Omental fat pad (tissue), 4 donors: ENCODE measurements at places on chromosomes 16 and 17. TPM values are rescaled to one million over a fixed set of nuclear protein-coding genes. Genes with fewer than 3 reads are reported as not detected.

Gene TLCD3A
- 5.2 TPM for total RNA-seq

Gene SLFN11
- total RNA-seq: 94.0 TPM

Gene KRT36
- total RNA-seq: not detected

Gene C16orf96
- not detected for total RNA-seq

Gene CPNE7
- total RNA-seq: 1.1 TPM

Gene CACNA1G
- total RNA-seq: 1.8 TPM

Gene ANKFY1
- total RNA-seq: 59.0 TPM

Gene CHST5
- total RNA-seq: not detected

Gene NOTUM
- not detected for total RNA-seq

Gene TSPAN10
- 0.47 TPM for total RNA-seq

Gene USB1
- 18.8 TPM for total RNA-seq

Gene MMP15
- 14.6 TPM for total RNA-seq

DNA sequence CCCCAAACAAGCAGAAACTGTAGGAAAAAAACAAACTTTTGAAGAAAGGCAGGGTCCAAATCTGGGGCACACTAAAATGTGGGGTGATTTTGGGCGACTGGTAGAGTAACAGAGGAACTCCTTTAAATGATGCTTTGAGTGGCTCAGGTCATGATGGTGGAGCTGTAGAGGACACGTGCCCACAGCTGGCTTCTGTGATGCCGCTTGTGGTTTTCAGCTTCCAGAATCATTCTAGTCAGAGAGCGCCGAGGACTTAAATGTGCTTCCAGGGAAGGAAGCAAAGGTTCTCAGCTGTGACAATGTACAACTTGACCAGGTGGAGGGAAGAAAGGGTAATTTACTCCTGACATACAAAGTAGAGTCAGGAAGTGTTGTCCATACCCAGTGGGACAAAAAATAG, 162.4 kb downstream of the LGALS9B start:
- no peak for DNase-seq

DNA sequence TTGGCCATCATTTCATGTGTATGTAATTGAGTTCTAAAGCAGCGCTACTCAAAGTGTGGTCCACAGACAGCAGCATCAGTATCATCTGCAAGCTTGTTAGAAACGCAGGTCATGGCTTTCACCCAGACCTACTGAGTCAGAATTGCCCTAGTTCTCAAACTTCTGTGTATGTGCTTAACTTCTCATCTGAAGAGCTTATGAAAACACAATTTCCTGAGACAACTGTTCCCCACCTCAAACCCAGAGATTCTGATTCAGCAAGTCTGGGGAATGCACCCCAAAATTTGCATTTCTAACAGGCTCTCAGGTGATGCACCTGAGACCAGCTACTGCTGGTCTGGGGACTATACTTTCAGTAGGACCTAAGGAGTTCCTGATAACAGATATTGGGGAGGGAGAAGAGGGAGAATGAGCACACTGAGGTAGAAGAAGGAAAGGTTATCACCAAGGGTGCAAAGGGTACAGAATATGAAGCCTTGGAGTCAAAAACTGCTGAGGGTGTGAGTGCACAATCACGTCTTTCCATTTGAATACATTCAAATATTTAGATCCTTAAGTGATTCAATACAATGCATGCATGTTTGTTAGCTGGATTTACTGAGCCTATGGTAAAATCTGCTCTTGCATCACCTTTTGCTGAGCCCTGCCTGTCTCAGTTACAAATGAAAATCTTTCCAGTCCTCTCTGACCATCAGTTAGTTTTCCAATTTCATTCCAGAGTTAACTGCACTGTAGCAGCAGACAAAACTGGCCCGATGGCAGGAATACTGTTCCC, 29.2 kb upstream of the SKAP1 start:
- no peak for DNase-seq

- DNase-seq: no peak
These were observed 32.1 kb upstream of the IL17C start for GRCh38 chr16:88606148-88606757.

DNA sequence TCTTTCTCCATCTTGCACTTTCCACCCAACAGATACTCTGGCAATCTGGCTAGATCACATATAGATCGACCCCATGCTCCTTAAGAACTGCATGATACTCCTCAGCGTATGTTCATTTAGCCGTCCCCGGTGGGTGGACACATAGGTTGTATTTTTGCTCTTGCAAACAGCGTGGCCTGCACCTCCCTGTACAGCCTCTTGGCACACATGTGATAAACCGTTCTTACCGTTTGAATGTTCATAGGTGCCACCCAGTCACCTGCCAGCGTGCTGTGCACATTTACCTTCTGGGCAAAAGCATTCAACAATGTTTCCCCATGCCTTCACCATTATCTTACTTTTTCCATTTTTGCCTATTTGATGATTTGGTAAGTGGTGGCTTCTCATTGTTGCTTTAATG, 6.2 kb downstream of the TNP2 start:
- no peak for DNase-seq

DNA sequence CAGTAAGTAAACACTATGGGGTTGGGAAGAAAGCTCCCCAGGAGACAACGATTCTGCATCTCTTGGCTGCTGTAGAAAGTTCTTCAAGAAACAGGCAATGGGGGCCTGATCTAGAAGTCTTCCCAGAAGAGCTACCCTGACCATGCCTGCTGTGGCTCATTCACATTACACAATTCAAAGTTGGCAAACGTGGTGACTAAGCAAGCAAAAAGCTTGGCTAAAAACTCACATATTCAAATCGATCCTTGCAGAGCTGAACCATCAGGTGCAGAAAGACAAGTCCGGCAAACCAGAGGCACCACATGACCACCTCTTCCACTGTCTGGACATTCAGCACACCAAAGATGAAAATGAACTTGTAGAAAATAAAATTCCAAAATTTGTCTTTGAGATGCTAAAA, 16.1 kb downstream of the AMFR start:
- no peak for DNase-seq

DNA sequence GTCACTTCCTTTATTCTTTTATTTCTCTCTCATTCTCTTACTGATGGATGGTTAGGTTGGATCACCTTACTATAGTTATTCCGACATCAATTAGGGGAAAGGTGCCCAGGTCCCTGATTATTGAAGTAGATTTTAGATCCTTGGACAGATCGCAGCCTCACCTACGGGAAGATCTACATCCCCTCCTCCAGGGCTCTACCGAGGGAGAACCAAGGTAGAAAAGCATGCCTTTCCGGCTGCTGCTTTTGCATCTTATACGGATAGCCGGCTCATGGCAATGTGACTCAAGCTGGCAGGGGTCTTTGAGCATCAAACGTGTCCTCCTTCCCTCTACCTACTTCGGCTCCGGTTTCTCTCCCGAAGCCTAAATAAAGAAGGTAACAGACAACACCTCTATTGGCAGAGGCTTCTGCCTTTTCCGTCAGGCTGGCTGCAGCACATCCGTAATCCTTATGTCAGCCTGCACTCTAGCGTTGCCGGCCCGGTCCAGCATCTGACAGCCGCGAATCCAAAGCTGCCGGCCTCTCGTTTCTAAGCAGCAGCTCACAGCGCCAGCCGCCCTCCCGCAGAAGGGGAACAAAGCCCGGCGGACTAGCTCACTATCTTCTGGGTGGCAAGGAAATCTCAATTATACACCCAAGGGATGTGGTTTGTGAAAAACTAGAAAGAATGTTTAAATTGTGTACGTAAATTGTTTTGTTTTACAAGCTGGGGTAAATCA, 46.9 kb downstream of the IRX6 start:
- DNase-seq: no peak

- no peak for DNase-seq
These were observed 88.9 kb upstream of the ATF7IP2 start for GRCh38 chr16:10296956-10297340.

DNA sequence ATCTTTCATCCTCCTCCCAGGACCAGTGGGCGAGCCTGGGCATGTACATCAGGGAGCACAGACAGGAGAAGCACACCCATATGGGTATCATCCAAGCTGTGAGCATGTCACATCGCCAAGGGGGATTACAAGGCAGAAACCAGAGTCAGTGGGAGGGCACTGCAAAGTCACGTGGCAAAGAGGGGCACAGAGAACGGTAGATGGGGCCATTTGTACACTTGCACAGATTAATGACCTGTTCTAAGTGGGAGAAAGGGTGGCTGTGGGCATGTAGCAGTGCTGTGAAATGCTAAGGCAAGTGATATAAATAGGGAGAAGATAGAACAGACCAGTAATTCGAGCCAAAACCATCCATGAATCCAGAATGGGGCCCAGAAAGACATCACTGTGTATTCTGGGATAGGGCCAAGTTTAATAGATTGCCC, 265.0 kb downstream of the CPPED1 start:
- DNase-seq: no peak

- no peak for DNase-seq
These were observed 222.2 kb upstream of the CPHXL start for GRCh38 chr16:75948441-75948840.

GRCh38 chr17:8629371-8630226, 926 bp downstream of the MYH10 start:
- no peak for DNase-seq

DNA sequence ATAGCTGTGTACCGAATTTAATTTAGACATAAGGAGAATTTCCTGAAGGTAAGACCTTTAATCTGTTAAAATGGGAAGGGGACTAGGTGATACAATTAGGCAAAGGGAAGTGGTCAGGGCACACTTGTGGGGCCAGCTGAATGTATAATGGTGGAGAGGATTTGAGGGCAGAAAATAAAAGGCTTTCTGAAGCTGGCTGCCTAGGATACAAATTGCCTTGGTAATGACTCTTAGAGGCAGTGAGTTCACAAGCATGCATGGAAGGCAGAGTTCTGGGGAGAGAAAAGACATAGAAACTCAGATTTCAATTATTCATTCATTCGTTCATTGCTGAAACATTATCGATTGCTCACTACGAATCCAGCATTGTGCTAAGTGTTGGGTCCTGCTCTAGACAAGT, 12.4 kb upstream of the NFAT5 start:
- no peak for DNase-seq
